ENCODE measurements at places on chromosomes 12 and 14.

DNA sequence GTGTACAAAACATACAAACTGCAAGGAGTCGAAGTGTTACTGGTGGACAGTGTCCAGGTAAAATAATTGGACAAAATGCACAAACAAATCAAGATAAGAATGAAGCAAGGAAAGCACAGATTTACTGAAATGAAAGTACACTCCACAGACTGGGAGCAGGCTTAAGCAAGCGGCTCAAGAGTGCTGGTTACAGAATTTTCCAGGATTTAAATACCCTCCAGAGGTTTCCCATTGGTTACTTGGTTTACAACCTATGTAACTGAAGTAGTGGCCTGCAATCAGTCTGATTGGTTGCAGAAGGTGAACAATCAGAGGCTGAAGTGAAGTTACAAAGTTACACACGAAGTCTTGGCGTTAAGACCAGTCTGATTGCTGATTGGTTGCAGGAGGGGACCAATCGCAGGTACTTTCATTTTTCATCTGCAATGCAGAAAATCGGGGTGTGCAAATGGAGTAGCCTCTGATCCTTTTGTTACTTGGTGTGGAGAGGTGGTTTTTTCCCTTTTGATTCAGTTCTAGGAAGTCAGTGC lies 11.6 kb upstream of the SCN8A start:
- DNase-seq, result no peak

GRCh38 chr12:116529686-116530085 lies 29.5 kb upstream of the MAP1LC3B2 start:
- DNase-seq, result no peak

DNA sequence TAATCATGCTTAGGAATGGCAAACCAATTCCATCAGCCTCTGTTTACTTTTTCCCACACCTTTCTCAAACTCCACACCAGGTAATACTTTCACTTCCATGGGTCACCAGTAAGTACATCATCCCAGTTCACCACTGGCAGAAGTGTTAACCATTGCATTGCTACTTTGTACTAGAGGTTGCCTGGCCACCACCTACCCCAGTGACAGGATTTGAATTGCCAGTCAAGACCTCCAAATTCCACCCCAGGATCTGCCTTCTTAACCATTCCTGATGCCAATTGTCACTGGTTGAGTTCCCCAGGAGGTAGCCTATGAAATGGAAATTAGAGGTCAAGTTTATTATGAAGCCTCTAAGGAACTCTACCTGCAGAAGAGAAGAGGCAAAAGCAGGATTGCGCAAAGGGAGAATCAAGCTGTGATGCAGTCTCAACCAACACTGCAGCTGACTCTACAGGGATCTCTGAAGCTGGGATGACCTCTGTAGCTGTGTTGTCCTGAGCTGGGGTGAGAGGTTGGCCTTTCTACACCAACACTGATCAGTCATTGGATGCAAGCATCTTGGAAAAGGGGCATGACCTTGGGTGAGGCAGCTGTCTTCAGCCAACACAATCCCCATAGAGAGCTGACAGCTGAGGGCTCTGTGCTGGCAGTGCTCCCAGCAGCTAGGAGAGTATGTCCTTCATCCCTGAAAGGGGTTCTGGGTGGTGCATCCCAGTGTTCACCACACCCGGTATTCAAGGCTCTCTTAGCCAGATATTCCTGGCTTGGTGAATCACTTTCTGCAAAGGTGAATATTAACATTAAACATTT lies 37.0 kb upstream of the HMGA2 start:
- no peak for DNase-seq

DNA sequence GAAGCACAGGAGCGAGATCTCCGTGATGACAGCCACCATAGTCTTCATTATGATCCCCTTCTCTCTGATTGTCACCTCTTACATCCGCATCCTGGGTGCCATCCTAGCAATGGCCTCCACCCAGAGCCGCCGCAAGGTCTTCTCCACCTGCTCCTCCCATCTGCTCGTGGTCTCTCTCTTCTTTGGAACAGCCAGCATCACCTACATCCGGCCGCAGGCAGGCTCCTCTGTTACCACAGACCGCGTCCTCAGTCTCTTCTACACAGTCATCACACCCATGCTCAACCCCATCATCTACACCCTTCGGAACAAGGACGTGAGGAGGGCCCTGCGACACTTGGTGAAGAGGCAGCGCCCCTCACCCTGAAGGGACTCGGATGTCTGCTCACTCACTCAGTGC lies 775 bp downstream of the OR10P1 start:
- no peak for DNase-seq

- DNase-seq, result no peak
Observed at GRCh38 chr12:93908264-93908663, 231.1 kb downstream of the CRADD start.

DNA sequence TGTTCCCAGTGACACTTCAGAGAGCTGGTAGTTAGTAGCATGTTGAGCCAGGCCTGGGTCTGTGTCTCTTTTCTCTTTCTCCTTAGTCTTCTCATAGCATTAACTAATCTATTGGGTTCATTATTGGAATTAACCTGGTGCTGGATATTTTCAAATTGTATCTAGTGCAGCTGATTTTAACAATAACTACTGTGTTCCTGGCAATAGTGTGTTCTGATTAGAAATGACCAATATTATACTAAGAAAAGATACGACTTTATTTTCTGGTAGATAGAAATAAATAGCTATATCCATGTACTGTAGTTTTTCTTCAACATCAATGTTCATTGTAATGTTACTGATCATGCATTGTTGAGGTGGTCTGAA lies 3.0 kb downstream of the FOS start:
- DNase-seq, result no peak

- no peak for DNase-seq
Observed at GRCh38 chr14:89187501-89187900, 229.5 kb downstream of the FOXN3 start.

DNA sequence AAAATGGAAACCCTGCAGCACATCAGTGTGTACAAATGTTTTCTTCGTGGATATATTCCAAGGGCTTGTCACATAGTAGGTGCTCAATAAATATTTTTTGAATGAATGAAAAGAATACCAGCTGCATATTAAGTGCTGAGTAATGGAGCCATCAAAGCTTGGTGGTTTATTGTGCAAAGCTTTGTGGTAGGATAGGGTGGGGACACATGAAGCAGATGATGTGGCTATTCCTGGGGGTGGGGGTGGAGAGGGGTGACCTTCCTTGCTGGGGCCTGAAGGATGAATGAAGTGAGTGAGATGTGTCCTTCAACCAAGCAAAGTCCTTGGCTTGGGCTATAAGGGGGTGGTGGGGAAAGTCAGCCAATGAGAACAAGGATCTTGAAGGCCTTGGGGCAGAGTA lies 4.3 kb upstream of the KRT81 start:
- no peak for DNase-seq

DNA sequence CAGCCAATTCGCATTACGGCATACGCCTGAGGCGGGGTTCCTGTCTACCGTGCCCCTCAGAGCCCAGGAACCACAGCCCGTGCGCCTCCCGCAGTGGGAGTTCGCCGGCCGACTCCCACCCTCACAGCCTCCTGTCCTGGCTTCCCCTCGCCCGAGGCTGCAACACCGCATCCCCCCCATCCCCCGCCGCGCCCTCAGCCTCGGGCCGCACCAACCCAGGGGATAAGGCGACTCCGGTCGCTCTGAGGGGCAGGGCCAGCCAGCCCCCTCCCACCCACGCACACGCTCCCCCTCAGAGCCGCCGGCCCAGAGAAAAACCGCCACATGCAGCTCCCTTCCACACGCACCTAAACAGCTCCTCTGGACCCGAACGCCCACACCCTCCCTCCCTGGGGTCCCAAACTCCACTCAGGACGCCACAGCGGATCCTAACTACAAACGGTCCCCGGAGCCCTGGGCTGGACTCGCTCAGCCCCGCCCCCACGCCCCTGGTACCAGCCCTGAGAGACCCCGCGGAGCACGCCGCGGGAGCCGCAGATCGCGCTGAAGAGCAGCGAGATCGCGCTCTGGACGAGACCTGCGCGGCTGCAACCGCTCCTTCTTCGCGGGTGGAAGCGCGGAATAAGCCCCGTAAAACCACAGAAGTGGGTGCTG lies at the start of gene C14orf39:
Gene C14orf39 (minus strand): TSS at position 466 of the 654 bp plus-strand sequence. CDS start 985 bp downstream, outside the sequence.
- no peak for DNase-seq

GRCh38 chr14:99561864-99562263 lies 42.1 kb downstream of the CCDC85C start:
- DNase-seq, result no peak

DNA sequence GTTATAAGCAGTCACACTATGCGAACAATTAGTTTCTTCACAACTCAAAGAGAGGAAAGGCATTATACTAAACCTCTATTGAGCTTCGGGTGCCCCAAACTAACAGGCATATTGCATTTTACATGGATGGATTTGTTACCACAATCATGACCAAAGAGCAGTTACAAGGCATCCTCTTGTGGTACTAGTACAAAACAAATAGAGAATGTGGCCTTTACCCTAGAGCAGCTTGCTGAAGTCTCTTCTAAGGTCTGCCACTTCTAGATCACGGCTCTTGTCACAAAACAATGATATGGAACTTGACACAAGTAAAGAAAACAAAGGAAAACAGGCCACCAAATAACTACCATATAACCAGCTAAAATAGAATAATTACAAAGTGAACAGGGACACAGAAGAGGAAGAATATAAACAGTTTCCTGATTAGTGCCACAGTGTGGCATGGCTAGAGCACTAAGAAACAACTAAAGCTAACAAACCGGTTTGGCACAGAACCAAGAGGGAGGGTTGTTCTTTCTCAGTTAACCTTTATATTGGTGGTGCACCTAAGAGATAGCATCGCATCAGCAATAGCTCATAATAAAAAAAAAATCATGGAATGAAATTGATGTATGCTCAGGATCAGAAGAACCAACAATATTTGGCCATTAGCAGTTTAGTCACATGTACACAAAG lies 209.7 kb upstream of the ATP2B1 start:
- DNase-seq, result no peak

- DNase-seq, result no peak
Observed at GRCh38 chr12:678747-679712, 15.8 kb upstream of the NINJ2 start.

GRCh38 chr14:55129086-55129427 lies at the start of gene LGALS3:
Gene LGALS3, plus strand, starts transcription at chr14:55129252. Its CDS starts 8,122 bp downstream, at chr14:55137374.
- DNase-seq, result peak; percentile 25

DNA sequence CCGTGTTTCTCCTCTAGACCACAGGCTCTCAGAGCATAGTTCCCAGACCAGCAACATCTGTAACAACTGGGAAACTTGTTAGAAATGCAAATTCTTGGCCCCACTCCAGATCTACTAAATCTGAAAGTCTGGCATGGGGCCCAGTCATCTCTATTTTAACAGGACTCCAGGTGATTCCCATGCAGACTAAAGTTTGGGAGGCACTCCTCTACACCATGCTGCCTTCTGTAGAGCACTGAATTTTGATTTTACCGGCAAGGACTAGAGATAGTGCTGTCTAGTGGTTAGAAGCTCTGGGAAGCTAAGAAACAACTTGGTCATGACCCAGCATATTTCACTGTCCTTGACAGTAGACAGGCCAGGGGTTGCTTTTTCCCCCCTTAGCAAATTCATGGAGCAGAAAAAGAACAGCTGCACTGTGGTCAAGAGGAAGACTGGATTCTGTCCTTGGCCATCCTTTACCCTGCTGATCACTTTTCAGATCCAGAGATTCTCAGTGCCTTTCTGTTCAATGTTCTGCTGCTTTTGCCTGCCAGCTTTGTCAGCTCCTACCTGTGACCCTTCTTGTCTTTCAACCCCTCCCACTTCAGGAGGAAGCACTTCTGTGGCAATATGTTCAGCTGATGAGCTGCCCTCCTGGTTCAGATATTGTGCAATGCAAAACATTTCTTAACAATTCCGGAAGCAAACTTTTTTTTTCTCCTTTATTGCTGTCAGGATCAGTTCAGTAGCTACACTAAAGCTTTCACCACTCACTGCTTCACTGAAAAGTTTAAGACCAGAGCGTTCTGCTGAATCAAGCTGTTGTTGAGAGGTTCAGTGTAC lies 133.8 kb upstream of the NUDT4 start:
- no peak for DNase-seq

DNA sequence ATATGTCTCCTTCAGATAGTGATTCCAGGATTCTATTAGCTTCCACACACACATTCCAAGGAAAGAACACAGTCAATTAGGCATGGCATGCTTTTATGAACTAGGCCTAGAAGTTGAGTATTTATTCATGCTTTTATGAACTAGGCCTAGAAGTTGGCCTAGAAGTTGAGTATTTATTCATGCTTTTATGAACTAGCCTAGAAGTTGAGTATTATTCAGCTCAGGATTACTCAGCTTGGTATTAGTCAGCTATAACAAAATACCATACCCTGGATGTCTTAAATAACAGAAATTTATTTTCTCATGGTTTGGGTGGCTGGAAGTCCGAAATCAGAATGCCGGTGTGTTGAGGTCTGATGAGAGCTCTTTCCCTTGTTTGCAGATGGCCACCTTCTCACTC lies 442.7 kb upstream of the FLRT2 start:
- DNase-seq, result no peak

- peak; percentile 85 for DNase-seq
Observed at GRCh38 chr12:122860040-122860853, 25.0 kb downstream of the HIP1R start.

- DNase-seq, result no peak
Observed at GRCh38 chr12:2467447-2468195, 327.1 kb upstream of the FKBP4 start.

DNA sequence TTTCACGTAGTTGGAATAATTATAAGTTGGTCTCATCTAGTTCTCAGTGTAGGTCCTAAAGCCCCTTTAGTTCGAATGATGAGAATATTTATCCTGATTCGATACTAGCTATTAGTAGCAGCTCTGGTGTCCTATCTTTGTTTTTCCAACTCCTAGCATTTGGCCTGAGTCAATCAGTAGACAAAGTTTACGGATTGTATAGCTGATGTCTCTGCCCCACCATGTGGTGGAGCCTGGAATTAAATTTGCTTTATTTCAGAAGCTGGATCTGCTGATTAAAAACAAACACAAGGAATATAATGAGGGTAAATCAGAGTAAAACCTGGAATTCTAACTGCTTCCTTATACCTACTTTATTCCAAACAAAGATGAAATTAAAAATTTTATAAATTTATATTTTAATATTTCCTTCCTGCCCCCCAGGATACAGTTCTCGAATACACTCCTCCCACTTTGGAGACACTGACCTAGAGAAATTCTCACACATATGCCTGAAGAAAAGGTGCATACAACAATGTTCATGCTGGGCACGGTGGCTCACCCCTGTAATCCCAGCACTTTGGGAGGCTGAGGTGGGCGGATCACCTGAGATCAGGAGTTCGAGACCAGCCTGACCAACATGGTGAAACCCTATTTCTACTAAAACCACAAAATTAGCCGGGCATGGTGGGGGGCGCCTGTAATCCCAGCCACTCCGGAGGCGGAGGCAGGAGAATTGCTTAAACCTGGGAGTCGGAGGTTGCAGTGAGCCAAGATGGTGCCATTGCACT lies 7.6 kb upstream of the BRMS1L start:
- DNase-seq, result peak; percentile 59

GRCh38 chr12:124451637-124452243 lies 115.7 kb downstream of the NCOR2 start:
- no peak for DNase-seq

- no peak for DNase-seq
Observed at GRCh38 chr12:27958675-27959074, 13.9 kb downstream of the PTHLH start.

DNA sequence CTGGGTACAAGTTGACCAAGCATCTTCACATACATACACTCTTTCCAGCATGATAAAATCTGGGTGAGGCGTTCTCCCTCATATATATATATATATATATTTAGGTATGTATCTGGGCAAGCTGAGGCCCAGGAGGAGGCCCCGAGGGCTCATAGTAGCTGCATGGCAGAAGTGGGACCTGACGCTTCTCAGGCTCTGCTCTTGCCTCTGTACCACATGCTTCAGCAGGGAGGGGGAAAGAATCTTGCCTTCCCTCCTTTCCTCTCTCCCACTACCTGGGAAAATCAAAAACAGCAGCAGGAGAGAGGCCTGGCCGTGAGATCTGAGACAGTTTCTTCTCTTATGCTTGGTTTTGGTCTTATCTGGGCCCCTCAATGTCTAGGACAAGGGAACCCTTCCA lies 9.2 kb downstream of the PPP1R1A start:
- no peak for DNase-seq
